Activated CD4-positive, alpha-beta T cell treated with anti-CD3 and anti-CD28 coated beads, Interleukin-2, amount 50 U/mL, for 1 hour (primary cell): ENCODE measurements at places on chromosomes 3 and 15.
A peak's percentile ranks its signal among the peaks of the same experiment; 100 is the strongest.

GRCh38 chr3:194852831-194853508, 167.3 kb downstream of the FAM43A start:
- DNase-seq, result no peak

GRCh38 chr3:46895204-46895660, 17.7 kb downstream of the PTH1R start:
- DNase-seq, result peak; percentile 80

GRCh38 chr15:79332824-79333510, 22.1 kb downstream of the TMED3 start:
- no peak for DNase-seq

- peak; percentile 12 for DNase-seq
These were observed 50.3 kb downstream of the MED12L start for GRCh38 chr3:151135541-151136337.

GRCh38 chr3:143134471-143134870, 14.9 kb downstream of the CHST2 start:
- no peak for DNase-seq

GRCh38 chr15:82852941-82853561, 43.6 kb downstream of the WHAMM start:
- DNase-seq, result no peak

GRCh38 chr15:80264031-80264430, 12.0 kb upstream of the CTXND1 start:
- DNase-seq, result no peak

GRCh38 chr3:8702560-8702959, 31.0 kb upstream of the CAV3 start:
- no peak for DNase-seq

DNA sequence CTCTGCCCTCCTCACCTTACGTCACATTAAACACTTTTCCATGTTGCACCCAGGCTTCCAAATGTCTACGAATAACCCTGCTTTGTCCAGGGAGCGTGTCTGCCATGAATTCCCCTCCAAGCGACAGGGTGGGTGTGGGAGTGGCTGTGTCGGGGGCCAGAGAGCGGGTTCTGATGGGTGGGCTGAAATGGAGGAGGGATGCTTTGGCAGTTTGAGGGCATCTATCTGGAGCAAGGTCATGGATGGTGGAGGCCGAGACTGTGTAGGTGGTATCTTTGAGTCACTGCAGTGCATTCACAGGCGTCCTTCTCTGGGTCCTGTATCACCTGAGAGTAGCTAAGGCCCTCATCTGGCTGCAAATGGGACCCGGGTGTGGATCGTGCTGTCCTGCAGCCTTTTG, 36.6 kb downstream of the SMAD6 start:
- DNase-seq, result no peak

- DNase-seq, result no peak
These were observed 75.1 kb downstream of the MYO9A start for GRCh38 chr15:72042865-72043264.

DNA sequence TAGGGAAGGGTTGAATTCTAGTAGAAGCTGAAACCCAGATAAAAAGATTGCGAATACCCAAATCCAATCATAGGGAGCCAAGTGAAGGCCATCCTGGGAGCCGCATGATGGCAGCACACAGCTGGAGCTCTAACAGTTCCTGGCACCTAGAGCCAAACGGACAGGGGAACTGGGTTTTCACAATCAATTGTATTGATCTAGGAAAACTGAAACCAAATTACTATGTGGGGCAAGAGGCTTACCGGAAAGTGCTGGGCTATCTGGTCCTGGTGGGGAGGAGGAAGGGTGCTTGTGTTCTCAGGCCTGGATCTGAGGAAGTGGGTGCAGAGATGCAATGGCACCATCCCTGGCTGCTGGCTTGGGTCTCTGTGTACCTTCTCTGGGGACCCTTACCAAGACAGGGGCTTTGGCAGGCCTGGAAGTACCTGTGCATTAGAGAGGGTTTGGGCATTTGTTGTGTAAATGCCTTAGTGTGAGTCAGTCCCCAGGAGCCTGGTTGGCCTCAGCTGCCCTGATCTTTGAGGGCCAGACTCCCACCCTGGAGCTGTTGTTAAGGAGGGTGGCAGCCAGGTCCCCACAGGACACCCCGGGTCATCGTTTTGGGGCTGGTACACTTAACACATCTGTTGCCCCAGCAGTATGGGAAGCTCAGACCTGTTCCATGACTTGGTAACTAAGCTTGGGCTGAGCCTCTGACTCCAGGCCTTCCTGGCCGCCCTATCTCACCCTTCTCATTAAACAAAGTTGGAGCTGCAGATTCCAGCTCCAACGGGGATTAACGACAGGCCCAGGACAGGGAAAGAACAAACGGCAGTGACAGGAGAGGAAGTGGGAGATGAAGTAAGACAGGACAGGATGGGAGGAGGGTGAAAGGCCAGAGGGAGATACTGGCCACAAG, 8.9 kb upstream of the FURIN start:
- no peak for DNase-seq

DNA sequence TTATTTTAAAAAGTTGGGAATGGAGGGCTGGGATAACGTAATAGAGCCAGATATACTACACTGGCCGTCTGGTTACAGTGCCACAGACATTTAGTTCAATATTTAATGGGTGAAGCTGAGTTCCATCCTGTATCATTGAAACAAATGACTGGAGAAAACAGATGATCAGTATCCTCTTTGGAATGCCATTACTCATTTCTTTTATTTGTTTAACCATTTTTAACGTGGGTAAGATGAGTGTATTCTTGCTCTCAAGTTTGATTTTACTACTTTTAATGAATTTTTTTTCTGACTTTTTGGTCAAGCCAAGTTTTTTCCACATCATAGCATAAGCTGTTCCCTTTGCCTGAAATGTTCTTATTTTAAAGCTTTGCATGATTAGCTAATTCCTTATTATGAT, 53.9 kb upstream of the GRM7 start:
- no peak for DNase-seq

- no peak for DNase-seq
These were observed 21.4 kb upstream of the ABHD17C start for GRCh38 chr15:80673561-80674244.

GRCh38 chr3:102074946-102075345, 225.6 kb downstream of the NFKBIZ start:
- no peak for DNase-seq

GRCh38 chr3:44952689-44953088, 23.3 kb downstream of the ZDHHC3 start:
- DNase-seq, result no peak

- DNase-seq, result no peak
These were observed 267.4 kb upstream of the HES1 start for GRCh38 chr3:193868590-193868989.

DNA sequence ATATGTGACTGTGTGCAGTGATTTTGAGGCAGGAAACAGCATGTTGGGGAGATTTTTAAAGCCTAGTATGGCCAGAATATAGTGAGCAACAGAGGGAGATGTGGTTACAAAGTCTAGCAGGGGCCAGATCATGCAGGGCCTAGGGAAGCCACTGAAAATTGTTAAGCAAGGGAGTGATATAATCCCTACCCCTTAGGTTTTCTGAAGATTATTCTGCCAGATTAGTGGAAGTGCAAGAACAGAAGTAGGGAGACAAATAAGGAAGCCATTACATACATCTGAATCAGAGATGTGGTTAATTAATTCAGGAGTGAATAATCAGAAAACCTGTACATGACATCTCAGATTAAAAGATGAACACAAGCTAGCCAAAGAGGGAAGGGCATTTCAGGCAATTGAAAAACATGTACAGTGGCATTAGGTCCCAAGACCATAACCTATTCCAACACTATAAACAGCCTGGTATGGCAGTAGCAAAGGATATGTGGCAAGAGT, 54.8 kb downstream of the MSL2 start:
- no peak for DNase-seq

GRCh38 chr3:191238321-191238817, 39.3 kb downstream of the OSTN start:
- DNase-seq, result no peak

DNA sequence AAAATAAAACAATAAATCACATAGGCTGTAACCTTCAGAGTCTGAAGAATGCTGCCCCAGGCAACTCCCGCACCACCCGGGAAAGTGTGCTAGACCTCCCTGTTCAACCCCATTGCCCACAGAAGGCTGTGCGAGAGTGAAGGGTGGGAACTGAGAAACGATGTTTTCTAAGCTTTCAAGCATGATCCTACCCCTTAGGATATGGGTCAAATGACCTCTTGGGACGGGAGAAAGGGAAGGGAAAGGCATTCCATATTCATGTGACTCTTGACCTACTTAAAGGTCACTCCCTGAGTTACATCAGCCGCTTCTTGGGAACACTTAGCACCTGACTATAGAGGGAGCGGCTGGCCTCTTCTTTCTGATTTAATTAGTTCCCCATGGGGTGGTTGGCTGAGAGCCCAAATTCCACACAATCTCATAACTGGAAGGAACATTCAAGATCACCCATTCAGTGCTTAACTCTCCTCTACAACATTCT, 114.7 kb upstream of the SLC24A5 start:
- no peak for DNase-seq
